Stimulated activated CD4-positive, alpha-beta T cell treated with anti-CD3 and anti-CD28 coated beads, Interleukin-1b, Interleukin-23, amount 100 ng/mL, for 1 hour (primary cell): ENCODE measurements at places on chromosomes 1 and 21.

GRCh38 chr1:2429780-2430591 lies 17.6 kb upstream of the PEX10 start:
- DNase-seq: no peak

DNA sequence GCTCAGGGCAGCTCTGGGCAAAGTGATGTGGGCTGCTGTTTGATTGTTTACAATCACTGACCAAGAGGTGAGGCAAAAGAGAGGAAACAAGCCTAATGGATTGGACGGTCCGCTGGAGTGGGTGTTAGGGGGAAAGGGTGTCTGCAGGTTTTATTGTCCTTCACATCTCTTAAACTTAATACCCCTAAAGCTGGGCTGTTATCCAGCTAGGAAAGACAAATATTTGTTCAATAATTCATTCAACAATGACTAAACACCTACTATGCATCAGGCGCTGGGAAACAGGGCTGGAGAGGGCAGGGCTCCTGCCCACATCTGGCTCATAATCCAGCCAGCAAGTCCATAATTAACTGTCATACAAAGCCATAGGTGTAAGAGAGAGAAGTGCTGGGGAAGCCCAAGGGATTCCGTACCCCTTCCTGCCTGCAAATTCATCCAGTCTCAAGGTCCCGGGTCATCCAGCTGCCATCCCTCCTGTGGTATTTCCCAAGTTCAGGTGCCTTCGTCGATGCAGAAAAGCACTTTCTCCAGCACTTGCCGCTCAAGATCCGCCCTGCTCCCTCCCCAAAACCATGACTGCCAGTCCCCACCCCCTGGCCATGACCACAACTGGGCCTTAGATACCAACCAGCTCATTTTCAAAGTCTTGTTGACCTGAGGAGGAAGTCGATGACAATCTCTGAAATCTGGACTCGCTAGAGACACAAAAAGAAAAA lies 10.7 kb downstream of the TMEM63A start:
- no peak for DNase-seq

- DNase-seq: no peak
Observed at GRCh38 chr1:227058321-227058751, 118.2 kb downstream of the COQ8A start.

DNA sequence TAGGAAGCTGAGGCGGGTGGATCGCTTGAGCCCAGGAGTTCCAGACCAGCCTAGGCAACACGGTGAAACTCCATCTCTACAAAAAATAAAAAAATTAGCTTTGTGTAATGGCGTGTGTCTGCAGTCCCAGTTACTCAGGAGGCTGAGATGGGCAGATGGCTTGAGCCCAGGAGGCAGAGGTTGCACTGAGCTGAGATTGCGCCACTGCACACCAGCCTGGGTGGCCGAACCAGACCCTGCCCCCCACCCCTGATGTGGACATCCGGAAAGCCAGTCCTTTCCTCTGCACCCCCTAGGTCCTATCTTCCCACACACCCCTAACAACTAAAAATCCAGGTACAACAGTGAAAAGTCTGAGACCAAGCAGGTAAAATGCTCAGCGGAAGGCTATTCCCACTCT lies 71.9 kb downstream of the PLD5 start:
- no peak for DNase-seq

DNA sequence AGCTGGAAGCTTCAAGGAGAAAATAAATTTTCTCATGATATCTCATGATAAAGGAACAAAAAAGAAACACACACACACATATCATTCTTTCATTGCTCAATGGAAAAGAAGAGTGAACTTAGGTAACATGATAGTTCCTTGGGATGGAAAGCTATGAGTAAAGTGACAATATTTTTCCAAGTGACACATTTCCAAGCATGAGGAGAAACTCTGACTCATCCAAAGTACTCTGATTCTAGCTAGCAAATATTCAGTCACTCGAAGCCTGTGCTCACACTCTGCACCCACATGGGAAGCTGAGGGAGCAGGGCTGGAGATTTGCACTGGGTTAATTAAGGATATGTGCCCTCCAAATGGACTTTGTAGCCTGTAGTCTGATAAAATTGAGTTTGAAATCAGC lies 222.4 kb downstream of the LRRC40 start:
- DNase-seq: no peak

DNA sequence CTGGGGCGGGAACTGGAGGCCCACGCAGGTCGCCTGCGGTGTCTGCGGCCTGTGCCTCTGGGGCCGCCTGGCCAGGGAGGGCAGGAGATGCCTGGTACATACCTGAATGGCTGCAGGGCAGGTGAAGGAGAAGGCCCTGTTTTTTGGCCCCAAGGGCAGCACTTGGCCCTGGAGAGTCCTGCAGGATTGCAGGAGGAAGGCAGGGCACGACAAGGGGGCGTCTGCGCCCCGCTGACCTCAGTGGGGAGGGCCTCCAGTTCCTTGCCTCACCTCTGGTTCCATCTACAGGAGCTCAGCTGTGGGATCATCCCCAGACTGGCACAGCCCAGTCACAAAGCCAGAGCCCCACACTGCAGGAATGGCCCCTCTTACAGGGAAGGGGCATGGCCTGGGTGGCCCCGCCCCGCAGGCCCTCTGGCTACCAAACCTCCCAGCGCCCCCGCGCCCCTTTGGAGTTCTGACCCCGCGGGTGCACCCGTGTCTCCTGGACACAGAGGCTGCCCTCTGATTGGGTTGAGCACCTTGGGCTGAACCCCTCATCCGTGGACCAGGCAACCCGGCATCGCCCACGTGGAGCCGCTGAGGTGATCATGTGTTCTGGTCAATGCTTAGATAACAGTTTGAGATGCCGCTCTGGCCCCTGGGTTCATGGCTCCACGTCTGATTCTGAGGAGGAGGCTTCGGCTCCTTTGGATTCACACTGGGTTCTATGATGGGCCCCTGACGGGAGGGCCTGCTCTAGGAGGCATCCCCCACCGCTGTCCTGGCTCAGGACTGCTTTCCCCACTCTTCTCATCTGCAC lies 1.3 kb upstream of the PEX10 start:
- no peak for DNase-seq

GRCh38 chr1:75338616-75339483 lies 204.7 kb downstream of the LHX8 start:
- DNase-seq: no peak

DNA sequence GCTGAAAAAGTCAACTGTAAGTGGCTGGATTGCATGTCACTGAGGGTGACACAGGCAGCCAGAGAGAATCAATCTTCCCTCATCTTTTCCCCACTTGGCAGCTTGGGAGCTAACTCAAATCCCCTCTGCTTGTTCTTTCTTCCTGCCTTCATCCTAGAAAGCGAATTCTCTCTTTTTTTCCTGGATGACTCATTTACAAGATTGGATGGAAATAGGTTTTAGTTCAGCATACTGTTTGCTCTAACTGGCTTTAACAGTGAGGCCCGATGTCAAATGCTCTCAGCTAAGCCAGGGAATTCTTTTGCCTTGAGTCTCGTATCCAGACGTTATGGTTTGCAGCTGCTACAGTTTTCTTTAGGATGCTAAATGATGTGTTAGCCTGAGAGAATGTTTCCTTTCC lies 72.7 kb downstream of the HUNK start:
- no peak for DNase-seq

DNA sequence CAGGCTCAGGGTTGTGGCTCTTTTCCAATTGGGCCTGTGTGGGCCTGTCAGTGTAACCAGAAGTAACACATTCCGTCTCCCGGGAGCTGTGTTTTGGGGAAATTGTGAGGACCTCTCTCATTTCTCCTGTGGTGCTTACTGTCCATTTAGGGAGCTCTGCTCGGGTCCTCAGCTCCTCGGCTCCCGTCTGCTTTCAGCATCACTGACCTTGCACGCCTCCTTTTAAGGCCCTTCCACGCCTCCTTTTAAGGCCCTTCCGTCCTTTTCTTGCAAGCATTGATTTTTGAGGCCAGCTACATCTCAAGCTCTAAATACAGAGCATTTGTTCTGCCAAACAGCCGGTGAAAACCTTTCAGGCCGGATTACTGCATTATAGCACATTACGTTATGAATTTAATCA lies 9.7 kb downstream of the CA6 start:
- DNase-seq: no peak

DNA sequence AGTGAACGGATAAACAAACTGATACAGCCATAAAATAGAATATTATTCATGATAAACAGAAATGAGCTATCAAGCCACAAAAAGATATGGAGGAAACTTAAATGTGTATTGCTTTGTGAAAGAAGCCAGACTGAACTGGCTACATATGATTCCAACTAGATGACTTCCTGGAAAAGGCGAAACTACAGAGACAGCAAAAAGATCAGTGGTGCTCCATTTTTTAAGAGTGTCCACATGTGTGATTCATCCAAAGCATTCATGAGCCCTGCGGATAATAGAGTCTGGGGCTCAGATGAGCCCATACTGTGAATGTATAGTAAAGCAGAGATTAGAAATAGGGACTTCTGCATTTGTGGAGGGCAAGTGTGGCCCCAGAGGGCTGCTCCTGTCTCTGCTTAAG lies 7.8 kb upstream of the TMEM222 start:
- DNase-seq: no peak

DNA sequence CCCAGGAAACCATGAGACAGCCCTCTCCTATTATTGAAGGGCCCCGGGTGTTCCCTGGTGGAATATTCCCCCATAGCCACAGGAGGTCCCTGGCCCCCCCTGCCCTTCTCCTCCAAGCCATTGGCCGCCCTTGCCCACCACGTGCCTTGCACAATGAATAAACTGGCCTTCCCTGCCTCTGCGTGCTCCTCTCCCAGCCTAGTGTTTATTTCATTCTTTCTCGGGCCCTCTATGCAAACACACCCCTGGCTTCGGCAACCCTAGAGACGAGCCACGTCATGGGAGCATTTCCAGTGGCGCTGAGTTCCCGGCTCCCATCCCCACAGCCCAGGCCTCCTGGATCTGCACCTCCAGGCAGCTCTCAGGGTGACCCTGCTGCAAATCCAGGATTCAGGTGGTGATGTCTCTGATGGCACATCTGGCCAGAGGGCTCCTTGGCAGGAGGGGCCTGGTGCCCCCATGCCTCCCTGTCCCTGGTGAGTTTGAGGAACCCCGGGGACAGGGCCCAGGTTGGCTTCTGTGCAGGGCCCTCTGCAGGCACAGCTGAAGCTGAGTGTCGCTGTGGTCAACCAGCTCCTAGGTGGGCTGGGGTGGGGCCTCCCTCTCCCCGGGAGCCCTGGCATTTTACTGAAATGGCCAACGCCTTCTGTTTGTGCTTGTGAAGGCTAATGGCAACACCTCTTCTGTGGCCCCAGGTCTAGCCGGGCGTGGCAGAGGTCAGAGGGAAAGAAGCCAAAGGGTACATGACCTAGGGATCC lies 6.2 kb downstream of the KRTAP10-12 start:
- DNase-seq: no peak

DNA sequence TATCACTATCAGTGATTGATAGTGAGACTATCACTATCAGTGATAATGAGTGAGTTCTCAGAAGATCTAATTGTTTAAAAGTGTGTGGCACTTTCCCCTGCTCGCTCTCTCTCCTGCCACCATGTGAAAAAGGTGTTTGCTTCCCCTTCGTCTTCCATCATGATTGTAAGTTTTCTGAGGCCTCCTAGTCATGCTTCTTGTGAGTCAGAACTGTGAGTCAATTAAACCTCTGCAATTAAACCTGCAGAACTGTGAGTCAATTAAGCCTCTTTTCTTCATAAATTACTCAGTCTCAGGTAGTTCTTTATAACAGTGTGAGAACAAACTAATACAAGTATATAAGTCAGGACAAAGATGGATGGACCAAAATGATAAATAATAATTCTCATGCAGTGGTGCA lies 7.0 kb upstream of the IL23R start:
- DNase-seq: no peak

DNA sequence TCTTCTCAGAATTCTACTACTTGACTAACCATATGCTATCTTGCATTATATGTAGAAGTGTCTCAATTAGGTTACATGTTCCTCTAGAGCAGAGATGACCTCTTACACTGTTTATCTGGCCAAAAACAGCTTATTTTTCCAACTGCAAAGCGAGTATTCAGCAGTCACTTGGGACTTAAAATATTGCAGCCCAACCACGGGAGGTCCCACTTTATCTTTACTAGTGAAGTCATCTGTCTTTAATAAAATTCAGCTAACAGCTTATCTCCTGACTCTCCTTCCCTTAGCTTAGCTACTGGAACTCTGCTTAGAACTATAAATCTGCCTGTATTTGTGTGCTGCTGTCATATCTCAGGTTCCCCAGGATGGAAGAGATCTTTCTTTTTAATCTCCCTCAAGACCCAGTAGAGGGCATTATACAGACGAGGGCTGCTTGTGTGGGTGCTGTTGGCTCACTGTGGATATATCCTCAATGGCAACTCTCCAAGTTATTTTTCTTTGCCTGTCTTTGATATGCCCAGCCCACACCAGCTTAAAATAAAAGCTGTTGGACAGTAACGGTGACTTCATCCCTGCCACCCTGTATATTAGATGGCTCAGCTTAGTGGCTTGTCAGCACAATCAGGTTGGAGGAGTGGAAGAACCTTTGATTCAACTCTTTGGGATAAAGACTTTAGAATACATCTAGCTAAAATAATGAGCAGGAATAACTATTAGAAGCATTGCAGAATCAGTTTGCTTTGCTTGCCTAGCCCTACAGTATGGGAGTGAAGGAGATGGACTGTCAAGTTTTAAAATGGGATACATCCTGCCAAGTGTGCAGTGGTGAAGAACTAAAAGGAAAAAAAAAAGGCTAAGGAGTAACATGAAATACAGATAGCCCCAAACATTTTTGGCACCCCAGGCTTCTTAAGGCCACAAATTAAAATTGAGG lies 9.6 kb downstream of the ENSA start:
- no peak for DNase-seq

- no peak for DNase-seq
Observed at GRCh38 chr1:28591708-28592320, at the start of gene RAB42. Gene RAB42 (plus strand): TSS chr1:28592265. CDS start chr1:28592512, 247 bp downstream.

DNA sequence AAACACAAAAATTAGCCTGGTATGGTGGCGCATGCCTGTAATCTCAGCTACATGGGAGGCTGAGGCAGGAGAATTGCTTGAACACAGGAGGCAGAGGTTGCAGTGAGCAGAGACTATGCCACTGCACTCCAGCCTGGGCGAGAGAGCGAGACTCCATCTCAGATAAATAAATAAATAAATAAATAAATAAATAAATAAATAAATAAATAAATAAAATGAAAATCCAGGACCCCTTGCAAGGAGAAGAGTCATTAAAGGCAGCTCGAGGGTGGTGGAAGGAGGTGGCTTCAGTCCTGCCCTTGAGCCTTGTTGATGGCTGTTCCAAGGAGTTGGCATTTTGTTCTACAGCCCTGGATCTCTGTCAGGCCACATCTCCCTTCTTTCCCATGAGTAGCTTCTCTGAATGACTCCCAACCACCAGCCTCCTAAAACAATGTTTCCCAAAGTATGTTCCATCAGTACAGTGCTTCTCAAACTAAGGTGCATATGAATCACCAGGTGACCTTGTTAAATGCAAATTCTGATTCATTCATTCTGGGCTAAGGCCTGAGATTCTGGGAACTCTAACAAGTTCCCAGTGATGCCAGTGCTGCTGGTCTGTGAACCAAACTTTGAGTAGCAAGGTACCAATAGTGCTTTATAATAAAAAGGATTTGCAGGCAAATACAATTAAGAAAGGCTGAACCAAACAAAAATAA lies 99.0 kb downstream of the KCNN3 start:
- DNase-seq: no peak

- DNase-seq: no peak
Observed at GRCh38 chr1:214224611-214225354, 56.2 kb upstream of the SMYD2 start.
